ENCODE measurements at places on chromosomes 3 and 15.

DNA sequence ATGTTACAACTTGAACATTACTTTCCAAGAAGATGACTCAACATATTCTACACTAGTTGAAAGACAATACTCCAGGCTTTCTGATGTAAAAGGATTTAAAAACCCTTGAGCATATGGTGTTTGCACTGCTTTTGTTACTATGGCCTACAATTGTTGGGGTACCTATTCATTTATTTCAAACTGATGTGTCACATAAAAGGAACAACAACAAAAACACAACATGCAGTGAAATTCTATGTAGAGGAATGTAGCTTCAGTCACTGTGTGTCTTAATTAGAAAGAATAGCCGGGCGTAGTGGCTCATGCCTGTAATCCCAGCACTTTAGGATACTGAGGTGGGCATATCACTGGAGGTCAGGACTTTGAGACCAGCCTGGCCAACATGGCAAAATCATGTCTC lies 1.6 kb downstream of the SPATA16 start:
- no peak for DNase-seq

DNA sequence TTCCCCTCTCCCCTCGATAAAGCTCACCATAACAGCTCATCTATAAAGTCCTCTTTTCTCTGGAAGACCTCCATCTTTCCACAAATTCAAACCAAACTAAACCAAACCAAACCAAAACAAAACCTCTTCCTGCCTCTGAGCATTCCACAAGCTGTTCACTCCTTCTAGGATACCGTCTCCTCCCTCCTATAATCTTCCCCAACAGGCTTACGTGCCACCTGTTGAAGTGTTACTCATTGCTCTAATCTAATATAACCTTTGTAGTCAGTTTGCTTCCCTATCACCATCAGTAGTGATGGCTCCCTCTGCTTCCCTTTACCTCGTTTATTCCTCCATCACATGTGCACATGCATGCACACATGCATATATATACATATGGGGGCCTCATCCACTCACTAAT lies 12.7 kb upstream of the CCR9 start:
- no peak for DNase-seq

DNA sequence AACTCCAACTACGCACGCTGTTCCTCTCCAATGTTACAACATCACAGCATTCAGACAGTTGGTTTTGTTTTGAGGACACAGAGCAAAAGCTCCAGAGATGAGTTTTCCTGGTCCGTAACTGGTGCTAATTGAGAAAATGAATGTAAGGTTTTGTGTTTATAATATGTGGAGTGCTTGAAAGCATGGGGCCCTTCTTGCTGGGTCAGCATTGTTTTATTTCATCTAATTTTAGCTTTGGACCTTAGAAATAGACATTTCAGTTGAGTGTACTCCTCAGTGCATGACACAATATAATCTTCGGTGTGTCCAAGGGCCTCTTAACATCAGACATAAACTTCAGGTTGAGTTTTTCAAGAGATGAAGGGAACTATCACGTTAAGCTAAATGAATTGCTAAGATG lies 37.1 kb downstream of the ANAPC13 start:
- DNase-seq = no peak

- DNase-seq = no peak
These were observed 64.3 kb upstream of the GOLGA8B start for GRCh38 chr15:34647569-34648293.

GRCh38 chr15:41438206-41438605 lies 21.3 kb downstream of the RTF1 start:
- DNase-seq = no peak

DNA sequence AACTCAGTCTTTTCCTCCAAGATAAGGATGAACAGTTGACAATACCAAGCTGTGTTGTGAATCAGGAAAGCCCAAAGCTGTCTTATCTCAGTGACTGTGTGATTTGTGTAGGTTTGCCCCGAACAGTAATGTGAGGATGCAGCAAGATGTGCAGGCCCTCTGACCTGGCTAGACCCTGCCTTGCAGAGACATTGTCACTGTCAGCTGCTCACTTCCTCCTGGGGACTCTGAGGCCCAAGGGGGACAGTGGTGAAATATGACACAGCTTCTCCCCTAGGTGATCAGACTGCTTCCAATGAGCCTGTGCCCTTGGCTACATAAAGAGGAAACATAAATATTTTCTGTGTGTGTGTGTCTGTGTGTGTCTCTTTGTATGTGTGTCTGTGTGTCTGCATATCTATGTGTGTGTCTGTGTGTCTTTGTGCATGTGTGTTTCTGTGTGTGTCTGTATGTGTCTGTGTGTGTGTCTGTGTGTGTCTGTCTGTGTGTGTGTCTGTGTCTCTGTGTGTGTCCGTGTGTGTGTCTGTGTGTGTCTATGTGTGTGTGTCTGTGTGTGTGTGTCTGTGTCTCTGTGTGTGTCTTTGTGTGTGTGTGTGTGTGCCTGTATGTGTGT lies 21.7 kb downstream of the LRRK1 start:
- DNase-seq = no peak

DNA sequence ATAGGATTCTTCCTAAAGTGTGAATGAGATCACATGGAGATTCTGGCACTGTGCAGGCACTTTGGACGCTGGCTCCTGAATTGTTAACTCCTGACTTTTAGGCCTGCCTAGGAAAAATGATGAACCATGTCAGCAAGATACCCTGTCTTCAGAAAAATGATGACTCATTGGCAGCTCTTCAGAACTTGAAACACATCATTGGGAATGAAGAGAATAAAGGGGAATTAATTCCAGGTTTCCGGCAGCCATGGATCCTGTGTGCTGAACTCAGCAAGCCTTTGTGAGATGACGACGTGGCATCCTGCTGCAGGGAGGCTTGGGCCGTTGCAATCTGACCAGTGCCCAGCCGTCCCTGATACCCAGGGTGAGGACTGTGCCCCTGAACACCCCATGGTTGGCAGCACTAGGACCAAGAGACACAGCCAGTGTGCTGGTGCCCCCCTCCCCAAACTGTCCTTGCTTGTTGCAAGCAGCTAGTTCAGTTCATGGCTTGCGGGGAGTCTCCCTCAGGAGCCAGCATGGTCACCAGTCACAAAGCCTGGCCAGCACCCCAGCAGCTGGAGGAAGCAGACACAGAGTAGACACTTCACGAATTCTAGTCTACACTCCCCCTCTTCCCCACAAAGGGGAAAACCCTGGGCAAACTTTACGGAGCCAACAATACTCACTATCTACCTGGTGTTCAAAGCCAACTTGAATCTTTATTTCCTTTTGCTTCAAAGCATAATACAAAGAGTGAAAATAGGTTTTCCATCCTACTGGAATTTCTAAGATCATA lies 7.8 kb upstream of the LIPC start:
- no peak for DNase-seq

- DNase-seq = no peak
These were observed 24.8 kb downstream of the SERP1 start for GRCh38 chr3:150521463-150521862.

GRCh38 chr15:62766599-62766998 lies 275.9 kb upstream of the TPM1 start:
- DNase-seq = no peak

- no peak for DNase-seq
These were observed 113.1 kb downstream of the ZNF621 start for GRCh38 chr3:40637906-40638305.
